Epithelial cell of esophagus (primary cell): ENCODE measurements at places on chromosomes 7 and 10.

- no peak for DNase-seq
These were observed 203.3 kb downstream of the BAMBI start for GRCh38 chr10:28880683-28880950.

DNA sequence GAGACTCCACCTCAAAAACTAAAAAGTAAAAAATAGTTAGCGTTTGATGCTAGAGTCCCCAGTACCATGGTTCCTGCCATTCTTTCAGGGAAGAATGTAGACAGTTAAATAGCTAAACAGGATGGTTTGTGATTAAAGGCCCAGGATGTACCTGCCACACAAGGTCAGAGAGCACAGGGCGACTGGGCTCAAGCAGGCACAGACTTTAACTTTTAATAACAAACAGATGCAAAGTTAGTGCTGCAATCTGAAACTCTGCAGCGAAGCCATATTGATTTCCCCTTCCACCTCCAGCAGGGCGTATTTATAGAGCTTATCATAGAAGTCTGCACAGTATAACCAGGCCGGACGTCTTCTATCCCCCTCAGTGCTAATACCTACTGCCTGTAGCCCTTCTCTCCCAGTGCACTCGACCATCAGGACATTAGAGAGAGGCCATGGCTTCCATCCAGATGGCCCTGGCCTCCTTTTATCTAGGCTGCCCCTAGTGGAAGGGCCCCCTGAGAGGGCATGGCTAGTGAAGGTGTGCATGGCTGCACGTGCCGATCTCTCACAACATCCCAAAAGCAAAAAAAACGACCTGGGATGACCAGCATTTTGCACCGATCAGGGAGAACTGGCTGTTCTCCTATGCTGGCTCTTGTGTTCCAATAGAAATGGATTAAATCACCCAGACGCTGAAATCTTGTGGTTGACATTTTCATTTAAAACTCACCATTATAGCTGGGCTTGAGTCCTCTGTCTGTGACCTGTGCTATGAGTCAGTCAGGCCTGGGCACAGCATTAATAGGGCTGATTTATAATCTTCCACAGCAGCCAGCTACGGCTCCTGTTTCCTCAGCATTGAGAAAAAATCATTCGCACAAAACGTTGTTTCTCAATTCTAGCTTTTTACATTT lies 7.6 kb upstream of the BAG3 start:
- DNase-seq: no peak

DNA sequence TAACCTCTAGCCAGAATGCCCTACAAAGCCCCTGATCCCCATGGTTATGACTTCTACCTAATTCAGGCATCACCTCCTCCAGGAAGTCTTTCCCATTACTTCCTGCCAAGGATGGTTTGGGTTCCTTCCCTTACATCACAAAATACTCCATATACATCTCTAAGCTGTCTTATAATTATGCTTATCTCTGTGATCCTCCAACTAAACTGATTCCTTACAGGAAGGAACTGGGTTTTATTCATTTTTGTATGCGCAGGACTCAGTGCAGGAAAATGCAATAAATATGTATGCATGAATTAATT lies 41.3 kb downstream of the PIP4K2A start:
- DNase-seq: no peak

GRCh38 chr10:74008212-74008731 lies 10.4 kb downstream of the VCL start:
- no peak for DNase-seq

DNA sequence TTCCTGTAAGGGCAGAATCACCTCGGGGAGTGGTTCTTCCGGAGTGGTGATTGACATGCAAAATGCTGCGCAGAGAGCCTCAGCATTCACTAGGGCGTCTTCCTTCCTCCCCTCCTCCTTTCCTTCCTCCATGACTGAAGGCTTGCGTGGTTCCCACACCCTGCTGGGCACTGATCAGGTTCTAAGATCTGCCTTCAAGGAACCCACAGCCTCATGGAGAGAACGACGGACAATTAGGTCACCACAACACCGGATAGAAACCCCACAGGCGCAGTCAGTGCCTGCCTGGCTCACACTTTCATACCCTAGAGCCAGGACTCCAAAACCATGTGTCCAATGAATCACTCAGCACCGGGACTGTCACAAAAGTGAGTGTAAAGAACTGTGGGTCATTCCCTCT lies 131.3 kb downstream of the DPP6 start:
- DNase-seq: no peak

DNA sequence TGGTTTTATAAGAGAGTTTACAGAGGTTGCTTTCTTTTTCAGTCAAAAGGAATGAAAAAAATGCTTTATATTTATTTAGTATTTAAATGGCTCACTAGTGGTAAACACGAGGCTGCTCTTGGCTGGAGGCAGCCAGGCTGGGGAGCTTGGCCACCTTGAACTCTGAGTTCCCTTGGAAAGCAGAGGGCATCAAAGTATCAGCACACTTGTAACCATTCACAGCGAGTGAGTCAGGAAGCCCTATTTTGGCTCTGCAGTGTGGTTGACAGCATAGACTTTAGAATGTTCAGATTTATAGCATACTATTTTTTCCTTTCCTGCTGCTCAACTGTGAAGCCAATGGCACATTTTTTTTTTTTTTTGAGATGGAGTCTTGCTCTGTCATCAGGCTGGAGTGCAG lies 51.6 kb downstream of the CYCS start:
- no peak for DNase-seq

DNA sequence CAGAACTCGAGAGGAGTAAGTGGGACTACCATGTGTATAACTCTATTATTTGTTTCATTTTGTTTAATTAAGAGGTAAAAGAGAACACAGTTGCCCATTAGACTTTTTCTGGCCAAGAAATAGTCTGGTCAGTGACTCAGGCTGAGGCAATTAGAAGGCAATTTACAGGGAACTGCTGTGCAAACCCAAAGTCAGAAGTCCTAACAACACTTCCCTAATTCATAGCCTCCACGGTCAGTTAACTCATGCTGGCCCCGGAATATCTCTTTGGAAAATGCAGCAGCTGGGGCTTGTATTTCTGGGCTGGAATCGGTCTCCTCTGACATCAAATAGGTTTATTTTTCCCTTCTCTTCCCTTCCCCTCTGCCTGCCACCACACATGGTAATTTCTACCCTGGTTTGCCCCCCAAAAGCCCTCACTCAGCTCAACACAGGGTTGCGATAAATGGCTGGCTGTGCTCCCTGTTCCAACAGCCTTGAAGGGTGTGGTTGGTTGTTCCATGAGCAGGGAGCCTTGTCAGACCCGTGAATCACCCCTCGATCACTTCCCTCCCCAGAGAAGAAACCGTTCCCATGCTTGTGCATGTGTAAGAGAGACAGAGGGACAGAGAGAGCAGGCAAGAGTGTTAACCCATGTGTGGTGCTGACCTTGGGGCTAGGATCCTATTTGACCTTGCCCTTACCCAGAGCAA lies 5.3 kb downstream of the SH3PXD2A start:
- peak; percentile 90 for DNase-seq

DNA sequence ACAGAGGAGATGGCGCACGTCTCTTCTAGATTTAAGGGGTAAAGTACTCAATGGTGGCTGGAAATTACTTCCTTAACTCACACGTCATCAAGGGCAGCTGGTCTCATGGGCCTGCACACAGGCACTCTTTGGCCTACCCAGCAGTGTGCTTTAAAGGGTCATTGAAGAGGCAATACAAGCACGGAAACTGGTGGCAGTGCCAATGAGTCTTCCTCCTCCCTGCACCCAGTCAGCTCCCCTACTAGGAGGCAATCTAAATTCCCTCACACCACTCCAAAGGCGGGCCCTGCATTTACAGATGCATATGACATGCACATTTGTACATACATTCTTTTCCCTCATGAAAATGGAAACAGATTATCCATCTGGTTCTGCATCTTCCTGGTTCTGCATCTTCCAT lies 47.4 kb downstream of the PPIF start:
- DNase-seq: no peak

GRCh38 chr7:505171-505570 lies 14.5 kb downstream of the PDGFA start:
- DNase-seq: no peak

DNA sequence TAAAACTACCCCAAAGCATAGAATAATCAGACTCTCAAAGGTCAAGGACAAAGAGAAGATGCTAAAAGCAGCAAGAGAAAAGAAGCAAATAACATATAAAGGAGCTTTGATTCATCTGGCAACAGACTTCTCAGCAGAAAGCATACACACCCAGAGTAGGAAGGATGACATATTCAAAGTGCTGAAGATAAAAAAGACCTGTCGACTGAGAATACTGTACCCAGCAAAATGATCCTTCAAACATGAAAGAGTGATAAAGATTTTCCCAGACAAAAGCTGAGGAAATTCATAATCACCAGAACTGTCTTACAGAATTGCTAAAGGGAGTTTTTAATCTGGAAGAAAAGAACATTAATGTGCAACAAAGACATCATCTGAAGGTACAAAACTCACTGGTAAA lies 14.9 kb downstream of the KCNK18 start:
- no peak for DNase-seq

GRCh38 chr7:27031289-27032172 lies 64.3 kb downstream of the HOXA1 start:
- DNase-seq: peak; percentile 43

DNA sequence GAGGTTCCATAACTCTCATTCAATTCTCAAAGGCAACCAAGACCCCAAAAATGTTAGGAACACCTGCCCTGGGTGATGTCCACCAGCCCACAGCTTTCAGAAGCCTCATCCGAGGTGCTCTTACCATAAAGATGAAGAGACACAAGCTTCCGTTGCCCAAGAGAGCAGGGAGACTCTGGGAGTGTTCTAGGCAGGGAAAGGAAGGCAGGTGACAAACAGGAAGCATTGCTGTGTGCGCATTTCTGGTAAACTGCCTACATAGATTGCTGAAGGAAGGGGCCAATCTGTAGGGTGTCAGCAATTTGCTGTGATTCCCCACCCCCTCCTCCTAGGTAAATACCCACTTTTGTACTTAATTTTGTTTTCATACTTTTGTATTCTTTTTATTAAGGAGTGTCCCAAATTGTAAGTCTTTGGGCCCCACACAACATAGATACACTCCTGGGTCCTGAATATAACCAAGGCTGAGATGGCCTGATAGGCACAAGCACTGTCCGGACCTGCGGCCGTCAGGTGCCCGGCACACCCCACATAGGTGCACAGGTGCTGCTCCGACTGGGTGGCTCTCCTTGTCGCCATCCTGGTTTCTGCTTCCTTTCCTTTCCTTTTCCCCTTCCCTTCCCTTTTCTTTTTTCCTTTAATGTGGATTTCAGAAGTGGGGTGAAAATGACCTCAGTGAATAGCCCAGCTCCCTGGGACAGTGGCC lies 51.4 kb upstream of the SMNDC1 start:
- DNase-seq: no peak

DNA sequence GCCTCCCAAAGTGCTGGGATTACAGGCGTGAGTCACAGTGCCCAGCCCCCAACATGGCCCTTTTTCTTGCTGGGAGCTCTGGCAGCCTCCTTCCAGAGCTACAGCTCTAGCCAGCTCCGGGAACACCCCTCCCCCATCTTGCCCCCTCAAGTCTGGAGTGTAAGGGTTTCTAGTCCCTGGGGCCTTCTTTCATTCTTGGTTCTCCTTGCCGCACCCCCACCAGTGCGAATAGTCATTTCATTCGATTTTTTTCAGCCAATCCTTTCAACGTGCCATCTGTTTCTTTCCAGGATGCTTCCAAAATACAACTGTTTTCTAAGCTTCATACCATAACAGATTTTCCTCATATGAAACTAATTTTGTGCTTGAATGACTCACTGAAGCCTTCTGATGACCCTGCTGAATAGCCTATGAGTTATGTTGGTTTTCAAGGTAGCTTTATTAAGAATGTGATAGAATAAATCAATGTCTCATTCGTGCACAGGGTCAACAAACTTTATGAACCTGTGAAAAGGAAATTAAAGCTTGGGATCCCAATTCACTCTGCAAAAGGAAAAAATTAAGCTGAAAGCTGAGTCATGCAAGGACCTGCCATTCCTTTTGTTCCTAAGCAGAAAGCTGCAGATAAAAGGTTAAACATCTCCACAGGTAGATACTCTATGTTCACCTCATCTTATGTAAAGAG lies 38.6 kb downstream of the CDC14C start:
- no peak for DNase-seq

DNA sequence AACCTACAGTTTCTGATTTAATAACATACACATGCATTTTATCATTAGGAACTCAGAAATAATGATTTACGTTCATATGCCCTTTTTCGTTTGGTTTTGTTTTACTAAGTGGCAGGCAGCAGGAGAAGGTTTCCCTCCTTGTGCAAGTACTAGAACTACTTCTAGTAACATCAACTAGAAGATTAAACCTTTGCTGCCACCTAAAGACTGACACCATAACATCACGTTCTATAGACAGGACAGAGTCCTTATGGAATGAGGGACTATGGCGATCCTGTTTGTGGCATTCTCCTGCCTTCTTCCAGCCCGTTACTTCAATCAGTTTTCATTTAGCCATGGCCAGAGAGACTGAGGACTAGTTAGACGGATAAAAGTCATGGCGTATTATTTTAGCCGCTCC lies 53.2 kb downstream of the GAD2 start:
- DNase-seq: peak; percentile 3

DNA sequence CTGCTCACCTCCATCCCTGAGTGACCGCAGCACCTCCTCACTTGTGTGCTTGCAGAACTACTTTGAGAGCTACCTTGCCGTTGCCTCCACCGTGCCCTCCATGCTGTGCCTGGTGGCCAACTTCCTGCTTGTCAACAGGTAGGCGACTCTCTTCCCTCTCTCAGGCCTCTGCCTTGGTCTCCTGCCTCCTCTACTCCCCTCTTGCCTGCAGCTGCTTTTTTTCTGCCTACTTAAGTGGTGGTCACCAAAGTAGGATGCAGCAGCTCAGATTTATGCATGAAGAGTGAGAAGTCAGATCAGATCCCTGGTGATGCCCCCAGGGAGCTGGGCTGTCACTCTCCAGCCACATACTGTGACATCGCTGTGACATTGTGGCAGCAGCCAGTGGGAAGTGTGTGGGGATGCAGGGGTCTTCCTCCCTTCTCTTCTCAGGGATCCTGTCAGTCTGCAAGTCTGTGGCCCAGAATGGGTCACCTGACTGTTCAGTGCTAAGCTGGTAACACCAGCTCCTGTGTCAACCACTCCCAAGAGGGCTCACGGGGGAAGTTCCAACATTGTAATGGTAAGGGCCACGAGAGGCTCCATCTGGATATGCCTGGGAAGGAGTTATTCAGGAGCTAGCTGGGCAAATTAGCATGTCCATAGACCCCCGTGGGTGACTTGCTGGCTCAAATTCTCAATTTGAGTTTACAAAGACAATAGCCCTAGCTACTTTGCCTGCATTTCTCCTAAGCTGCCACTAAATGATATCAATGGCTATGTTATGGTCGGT lies 25.3 kb downstream of the SLC29A3 start:
- no peak for DNase-seq

DNA sequence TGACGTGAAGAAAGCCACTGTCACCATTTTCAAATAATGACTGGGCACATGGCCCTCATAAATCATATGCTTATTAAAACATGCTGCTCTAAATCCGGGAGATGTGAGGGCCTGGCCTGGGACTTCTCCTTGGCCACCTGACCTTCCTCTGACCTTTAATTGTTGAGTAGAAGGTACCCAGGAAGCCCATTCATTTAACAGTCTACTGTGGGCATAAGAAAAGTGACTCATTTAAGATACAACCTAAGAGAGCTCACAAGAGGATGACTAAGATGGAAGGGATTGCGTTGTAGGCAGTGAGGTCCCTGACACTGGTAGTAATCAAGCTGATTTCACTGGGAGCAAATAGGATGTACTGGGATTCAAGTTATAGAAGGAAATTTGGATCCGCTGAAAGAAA lies 203.4 kb upstream of the GPR26 start:
- no peak for DNase-seq

- DNase-seq: peak; percentile 87
These were observed 11.9 kb upstream of the LRRC27 start for GRCh38 chr10:132319853-132320653.
